Memory B cell (primary cell): ENCODE measurements at places on chromosomes 7 and 10.

GRCh38 chr7:93890464-93891068, at the start of gene TFPI2:
TSS of gene TFPI2 (minus strand) at chr7:93890753. CDS start at chr7:93890678, 75 bp downstream.
- H3K27me3 ChIP-seq = peaks cover 11% of the 10 kb centered on the region
- H3K27ac ChIP-seq = peak within 1 kb of the TSS; percentile 64
- peak; percentile 20 for DNase-seq

DNA sequence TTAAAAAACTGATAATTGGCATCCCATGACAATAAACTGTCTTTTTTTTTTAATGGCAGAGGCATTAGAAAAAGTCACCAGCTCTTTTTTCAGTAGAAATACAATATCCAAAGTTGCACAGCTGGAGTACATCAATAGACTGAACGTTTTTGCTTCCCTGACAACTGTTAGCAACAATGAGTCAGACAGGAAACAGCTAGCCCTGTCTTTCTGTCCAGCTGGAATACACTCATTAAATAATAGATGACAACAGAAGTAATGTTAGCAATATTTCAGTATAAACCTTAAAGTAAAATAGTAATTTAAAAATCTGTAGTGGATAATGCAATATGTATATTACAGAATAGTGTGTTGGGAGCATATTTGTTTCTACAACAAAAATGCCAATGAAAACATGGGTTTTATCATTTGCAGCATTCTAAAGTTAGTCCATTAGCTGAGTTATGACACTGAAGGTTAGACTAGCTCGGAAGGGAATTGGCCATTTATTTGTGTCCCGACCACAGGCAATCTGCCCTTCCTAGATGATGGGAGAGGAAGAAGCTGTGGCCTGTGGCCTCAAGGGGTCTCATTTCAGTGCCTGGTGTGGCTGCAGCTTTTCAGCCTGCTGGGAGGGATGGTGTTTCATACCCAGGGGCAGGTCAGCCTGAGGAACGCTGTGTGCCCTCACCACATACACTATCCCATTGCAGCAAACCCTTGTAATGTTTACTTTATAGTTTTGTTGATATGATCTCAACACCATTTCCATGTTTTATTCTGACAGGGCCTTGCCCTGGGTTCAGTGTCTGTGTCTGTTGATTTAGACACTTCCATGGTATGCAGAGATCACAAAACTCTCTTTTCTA, 173.3 kb downstream of the SLC16A9 start:
- no peak overlapping the region for H3K27ac ChIP-seq
- H3K36me3 ChIP-seq = no peaks in the 10 kb centered on the region
- H3K27me3 ChIP-seq = no peaks in the 10 kb centered on the region
- no peak for DNase-seq
- no peak overlapping the region for H3K4me3 ChIP-seq

GRCh38 chr7:34260279-34260678, 354.9 kb downstream of the BMPER start:
- H3K36me3 ChIP-seq = no peaks in the 10 kb centered on the region
- H3K27ac ChIP-seq = no peak overlapping the region
- no peak for DNase-seq
- H3K27me3 ChIP-seq = no peaks in the 10 kb centered on the region
- H3K4me3 ChIP-seq = no peak overlapping the region

GRCh38 chr10:102264371-102264770, 19.0 kb downstream of the GBF1 start:
- no peaks in the 10 kb centered on the region for H3K27me3 ChIP-seq
- peaks cover 8% of the 10 kb centered on the region for H3K4me1 ChIP-seq
- DNase-seq = no peak
- H3K36me3 ChIP-seq = peaks cover 27% of the 10 kb centered on the region

DNA sequence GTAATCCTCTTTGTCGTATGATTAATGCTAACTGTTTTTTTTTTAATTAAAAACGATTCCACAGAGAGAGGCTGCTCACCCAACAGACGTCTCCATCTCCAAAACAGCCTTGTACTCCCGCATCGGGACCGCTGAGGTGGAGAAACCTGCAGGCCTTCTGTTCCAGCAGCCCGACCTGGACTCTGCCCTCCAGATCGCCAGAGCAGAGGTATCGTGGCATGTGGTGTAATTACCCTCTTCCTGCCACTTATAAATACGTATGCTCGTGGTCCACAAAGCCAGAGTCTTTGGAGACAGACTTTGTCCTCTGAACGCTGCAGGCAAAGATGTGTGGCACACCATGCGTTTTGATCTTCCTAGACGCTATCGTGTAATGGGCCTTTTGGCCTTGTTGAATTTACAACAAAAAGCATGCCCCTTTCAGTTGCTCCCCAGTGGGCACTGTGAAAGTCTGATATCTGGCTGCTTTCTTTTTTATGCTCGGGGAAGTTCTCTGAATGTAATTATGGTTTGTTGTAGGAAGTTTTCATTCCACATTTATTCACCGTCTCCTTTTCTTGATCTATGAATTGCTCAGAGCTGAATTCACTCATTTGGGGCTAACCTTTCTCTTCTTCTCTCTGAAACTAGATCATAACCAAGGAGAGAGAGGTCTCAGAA, 33.6 kb upstream of the BTBD16 start:
- no peak for DNase-seq
- H3K27me3 ChIP-seq = peaks cover 3% of the 10 kb centered on the region
- H3K4me3 ChIP-seq = no peak overlapping the region
- H3K36me3 ChIP-seq = no peaks in the 10 kb centered on the region
- H3K4me1 ChIP-seq = no peaks in the 10 kb centered on the region
- H3K27ac ChIP-seq = no peak overlapping the region

GRCh38 chr7:124934841-124935240, 5.2 kb upstream of the POT1 start:
- no peak overlapping the region for H3K4me3 ChIP-seq
- H3K27me3 ChIP-seq = peaks cover 2% of the 10 kb centered on the region
- H3K36me3 ChIP-seq = no peaks in the 10 kb centered on the region
- no peak for DNase-seq

- peaks cover 14% of the 10 kb centered on the region for H3K36me3 ChIP-seq
- H3K27ac ChIP-seq = no peak overlapping the region
- no peak overlapping the region for H3K4me3 ChIP-seq
- H3K27me3 ChIP-seq = no peaks in the 10 kb centered on the region
Observed at GRCh38 chr7:2032876-2033407, 199.8 kb downstream of the MAD1L1 start.

DNA sequence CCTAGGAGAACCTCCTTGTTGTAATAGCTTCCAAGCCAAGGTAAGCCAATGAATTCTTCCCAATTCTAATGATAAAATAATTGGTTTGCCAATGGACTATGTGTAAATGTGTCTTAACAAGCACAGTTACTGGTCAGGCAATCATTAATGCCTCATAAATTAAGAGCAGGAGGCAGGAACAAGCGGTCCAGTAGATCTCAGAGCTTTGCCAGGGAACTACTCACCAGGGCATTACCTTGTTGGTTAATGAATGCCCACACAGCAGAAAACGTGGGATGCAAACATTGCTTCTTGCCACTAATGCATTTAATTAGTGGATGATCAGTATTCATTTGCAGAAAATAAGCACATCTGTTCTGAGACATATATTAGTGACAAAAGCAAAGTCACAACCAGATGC, 26.7 kb upstream of the ZNF800 start:
- H3K27me3 ChIP-seq = no peaks in the 10 kb centered on the region
- peaks cover 36% of the 10 kb centered on the region for H3K4me1 ChIP-seq
- peaks cover 4% of the 10 kb centered on the region for H3K36me3 ChIP-seq
- H3K4me3 ChIP-seq = no peak overlapping the region
- no peak for DNase-seq

DNA sequence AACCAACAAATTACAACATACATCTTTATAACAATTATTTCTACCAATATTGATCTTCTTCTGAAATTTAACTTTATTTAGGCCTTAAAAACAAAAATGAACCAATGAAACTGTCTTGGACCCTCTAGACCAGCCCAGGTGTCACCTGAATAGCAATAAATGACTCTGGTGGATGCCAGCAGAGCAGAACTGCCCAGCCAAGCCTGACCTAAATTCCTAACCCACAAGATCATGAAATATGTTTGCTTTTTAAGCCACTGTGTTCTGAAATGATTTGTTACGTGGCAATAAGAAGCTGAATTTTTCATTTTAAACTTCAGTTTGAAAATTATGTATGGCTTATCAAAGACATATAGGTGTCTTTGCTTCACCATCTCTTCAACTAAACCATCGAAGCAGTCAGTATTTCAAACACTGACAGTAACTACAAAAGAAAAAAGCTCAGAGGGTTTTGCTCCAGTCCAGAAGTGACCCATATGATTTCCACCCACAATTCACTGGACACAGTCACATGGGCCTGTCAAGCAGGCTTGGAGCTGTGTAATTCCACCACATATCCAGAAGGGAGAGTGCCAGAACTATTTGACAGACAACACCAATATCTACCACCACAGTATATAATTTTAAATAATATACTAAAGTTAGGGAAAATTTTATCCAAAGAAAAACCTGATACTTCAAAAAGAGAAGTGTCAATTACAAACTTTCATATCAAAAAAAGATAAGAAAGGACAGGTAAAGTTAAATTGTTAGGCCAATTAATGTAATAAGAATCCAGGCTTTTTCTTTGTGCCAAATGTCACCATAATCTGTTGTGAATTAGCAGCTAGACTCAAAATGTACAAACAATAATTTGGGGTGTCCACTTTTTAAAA, 94.5 kb downstream of the KMT2C start:
- peaks cover 18% of the 10 kb centered on the region for H3K36me3 ChIP-seq
- H3K4me3 ChIP-seq = no peak overlapping the region
- H3K27me3 ChIP-seq = no peaks in the 10 kb centered on the region
- H3K27ac ChIP-seq = no peak overlapping the region
- DNase-seq = no peak
- H3K4me1 ChIP-seq = peaks cover 31% of the 10 kb centered on the region

GRCh38 chr10:1418031-1418550, 319.2 kb downstream of the ADARB2 start:
- DNase-seq = no peak
- H3K36me3 ChIP-seq = no peaks in the 10 kb centered on the region
- peaks cover 27% of the 10 kb centered on the region for H3K4me1 ChIP-seq
- H3K27ac ChIP-seq = no peak overlapping the region

DNA sequence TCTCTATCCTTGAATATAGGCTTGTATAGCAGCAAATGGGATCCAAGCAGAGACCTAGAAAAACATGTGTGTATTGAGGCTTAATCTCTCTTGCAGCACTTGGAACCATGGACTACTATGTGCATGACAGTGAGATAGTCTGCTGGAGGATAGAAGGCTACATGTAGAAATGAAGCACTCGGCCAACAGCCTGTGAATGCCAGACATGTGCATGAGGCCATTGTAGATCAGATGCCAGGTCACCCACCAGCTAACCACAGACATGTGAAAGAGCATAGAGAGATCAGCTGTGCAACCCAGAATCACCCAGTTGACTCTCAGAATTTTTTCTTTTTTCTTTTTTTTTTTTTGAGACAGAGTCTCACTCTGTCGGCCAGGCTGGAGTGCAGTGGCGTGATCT, 90.9 kb downstream of the NT5C2 start:
- peak overlapping the region; percentile 2 for H3K27ac ChIP-seq
- no peak overlapping the region for H3K4me3 ChIP-seq
- no peaks in the 10 kb centered on the region for H3K4me1 ChIP-seq
- H3K27me3 ChIP-seq = no peaks in the 10 kb centered on the region
- peaks cover 15% of the 10 kb centered on the region for H3K36me3 ChIP-seq

GRCh38 chr7:12552876-12553275, 17.6 kb upstream of the SCIN start:
- no peak for DNase-seq
- no peak overlapping the region for H3K4me3 ChIP-seq
- no peak overlapping the region for H3K27ac ChIP-seq

DNA sequence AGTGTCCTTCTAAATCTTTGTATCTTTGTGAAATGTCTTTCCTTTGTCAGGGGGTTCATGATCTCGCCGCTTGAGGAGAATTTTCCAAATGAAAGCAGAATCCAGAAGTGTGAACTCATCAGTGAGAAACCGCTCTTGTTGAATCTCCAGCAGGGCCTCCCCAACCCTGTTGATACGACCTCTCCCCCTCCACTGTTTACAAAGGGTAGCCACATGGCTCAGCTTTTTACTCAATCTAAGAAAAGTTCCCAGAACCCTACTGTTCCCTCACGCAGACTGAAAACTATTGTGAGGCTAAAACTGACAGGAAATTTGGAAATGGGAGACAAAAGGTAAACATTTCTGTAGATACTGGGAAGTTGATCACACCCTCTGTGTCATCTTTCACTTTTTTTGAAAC, 73.9 kb downstream of the SEMA3C start:
- H3K27ac ChIP-seq = no peak overlapping the region
- DNase-seq = no peak
- H3K27me3 ChIP-seq = no peaks in the 10 kb centered on the region
- no peaks in the 10 kb centered on the region for H3K4me1 ChIP-seq
- H3K36me3 ChIP-seq = no peaks in the 10 kb centered on the region

DNA sequence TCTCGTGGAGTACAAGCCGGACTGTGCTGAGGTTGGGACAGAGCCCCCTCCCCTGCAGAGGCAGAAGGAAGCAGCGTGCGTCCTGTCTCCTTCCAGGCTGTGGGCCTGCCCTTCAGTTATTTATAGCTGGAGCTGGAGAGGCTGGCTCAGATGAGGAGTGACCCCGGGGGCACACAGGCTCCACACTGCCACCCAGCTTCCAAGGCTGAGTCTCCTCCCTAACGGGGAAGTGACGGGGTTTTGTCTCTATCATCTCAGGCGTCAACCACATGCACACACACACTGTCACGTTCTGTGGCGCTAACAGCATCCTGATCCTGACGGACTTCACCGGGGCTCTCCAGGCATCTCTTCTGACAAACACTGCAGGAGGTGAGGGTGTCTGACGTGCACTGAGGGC, 25.4 kb downstream of the AMZ1 start:
- no peak overlapping the region for H3K4me3 ChIP-seq
- peaks cover 46% of the 10 kb centered on the region for H3K4me1 ChIP-seq
- no peaks in the 10 kb centered on the region for H3K27me3 ChIP-seq
- peaks cover 13% of the 10 kb centered on the region for H3K36me3 ChIP-seq

DNA sequence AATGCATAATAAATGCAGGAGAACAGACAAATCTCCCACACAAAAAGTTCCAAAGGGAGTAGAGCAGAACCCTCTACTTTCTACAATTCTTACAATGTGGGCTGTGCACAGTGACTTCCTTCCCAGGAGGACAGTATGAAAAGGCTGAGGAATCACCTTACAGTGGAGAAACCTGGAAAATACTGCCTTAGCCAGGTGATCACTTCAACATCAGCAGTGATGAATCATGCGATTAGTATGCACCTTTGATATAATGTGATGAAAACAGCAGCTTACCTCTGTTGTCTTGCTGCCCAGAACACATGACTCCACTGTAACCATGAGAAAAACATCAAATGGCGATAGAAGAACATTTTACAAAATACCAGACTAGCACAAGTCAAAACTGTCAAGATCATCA, 329.7 kb upstream of the POM121L12 start:
- no peaks in the 10 kb centered on the region for H3K36me3 ChIP-seq
- H3K4me3 ChIP-seq = no peak overlapping the region
- H3K27me3 ChIP-seq = no peaks in the 10 kb centered on the region

GRCh38 chr7:24441314-24442027, 131.8 kb upstream of the PALS2 start:
- DNase-seq = no peak
- no peaks in the 10 kb centered on the region for H3K4me1 ChIP-seq
- H3K4me3 ChIP-seq = no peak overlapping the region
- H3K36me3 ChIP-seq = no peaks in the 10 kb centered on the region
- no peak overlapping the region for H3K27ac ChIP-seq
